ENCODE measurements at places on chromosomes 7 and 10. TPM values are rescaled to one million over a fixed set of nuclear protein-coding genes. Genes with fewer than 3 reads are reported as not detected.
A peak's percentile ranks its signal among the peaks of the same experiment; 100 is the strongest.

GRCh38 chr10:18797286-18797685 is 138.1 kb downstream of the ARL5B start:
- no peak for DNase-seq

DNA sequence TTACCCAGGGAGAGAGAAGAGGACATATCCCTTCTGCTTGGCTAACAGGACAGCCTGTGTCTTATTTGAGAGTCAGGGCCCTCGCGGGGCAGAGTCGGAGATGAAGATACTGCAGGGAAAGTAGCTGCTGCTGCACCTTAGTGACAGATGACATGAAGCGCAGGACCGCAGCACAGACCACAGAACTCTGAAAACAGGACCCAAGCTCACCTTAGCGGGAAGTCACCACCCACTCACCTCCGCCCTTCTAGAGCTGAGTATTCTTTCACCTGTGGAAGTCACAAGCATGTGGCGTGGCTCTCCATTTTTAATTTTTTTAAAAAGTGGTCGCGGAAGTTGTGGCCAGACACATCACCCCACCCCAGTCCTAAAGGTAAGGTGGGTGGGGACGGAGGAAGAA is 191.4 kb downstream of the FAM107B start:
- no peak for DNase-seq

DNA sequence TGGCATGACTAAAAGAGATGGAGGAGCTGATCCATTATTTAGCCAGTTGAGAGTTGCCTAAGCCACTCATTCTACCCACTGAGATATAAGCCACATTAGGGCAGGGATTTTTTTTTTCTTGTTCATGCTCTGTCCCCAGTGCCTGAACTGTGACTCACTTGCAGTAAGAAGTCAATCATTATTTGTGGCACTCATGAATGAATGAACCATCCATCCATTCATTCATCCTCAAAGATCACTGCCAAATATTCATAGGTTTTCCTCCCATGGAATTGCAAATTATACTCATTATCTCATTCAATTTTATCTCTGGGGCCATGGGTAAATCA is 22.8 kb upstream of the ARID5B start:
- no peak for DNase-seq

GRCh38 chr7:77245015-77245755 is 45.6 kb upstream of the FGL2 start:
- DNase-seq = peak; percentile 57

GRCh38 chr7:117777335-117778142 is 95.7 kb downstream of the CTTNBP2 start:
- DNase-seq = no peak

DNA sequence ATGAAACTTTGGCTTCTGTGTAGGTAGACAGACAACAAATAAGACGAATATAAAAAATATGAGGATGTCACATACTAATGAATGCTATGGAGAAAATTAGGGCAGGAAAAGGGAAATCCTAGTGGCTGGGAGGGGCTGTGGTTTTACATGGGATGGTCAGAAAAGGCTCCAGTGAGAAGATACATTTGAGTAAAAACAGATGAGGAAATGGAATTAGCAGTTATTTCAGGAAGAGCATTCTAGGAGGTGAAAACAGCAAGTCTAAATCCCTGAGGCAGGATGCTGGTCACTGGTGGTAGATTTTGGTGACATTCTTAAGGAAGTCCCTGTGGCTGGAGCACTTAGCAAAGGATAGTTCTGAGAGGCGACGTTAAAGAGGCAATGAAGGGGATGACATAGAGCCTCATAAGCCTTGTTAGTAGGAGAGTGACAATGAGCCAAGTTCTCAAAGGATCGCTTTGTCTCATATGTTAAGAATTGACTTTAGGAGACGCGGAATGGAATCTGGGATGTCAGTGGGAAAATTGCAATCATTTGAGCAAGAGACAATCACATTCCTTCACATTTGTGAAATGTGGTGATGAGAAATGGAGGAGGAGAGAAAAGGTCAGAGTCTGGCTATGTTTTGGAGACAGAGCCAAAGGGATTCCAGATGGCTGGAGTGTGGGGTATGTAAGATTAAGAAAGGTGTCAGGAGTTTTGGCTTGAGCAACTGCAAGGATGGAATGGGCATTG is 384.7 kb upstream of the FZD8 start:
- DNase-seq = no peak

DNA sequence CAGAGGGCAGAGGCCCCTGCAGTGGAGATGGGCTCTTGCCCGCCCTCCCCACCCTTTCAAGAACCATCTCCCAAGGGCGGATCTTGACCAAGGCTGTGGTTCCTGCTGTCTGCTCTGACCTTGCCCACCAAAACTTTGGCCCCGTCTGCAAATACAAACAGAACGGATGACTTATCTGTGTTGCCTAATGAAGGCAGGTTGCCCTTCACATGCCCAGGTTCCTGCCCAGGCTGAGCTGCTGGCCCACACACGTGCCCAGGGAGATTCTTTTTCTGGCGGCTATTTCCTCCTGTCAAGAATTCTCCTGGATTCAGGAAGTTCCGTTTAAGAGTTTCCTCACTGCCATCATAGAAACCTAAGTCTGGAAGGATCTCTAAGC is 78.3 kb downstream of the PROSER2 start:
- no peak for DNase-seq

The SH2D4B gene
- total RNA-seq = not detected

The IGFBP3 gene
- 60.8 TPM for total RNA-seq
